ENCODE measurements at places on chromosomes 2 and 18.

DNA sequence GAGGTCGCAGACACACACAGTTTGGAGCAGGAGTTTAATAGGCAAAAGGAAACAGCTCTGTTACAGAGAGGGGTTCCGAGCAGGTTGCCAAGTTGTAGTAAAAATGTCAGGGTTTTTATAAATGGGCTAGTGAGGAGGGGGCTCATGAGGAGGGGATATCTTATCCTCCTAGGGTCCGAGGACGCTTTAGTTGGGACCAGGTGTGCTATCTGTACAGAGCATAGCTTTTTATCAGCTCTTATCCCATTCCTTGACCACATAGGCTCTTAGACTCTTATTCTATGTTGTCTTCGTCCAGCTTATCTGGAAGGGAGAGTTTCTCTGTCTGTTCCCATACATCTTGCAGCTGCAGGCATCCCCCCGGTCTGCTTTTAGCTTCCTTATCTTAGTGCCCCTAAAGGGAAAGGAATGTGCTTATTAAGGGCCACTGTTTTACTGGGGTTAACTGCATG is 44.7 kb downstream of the PDK1 start:
- DNase-seq: no peak

DNA sequence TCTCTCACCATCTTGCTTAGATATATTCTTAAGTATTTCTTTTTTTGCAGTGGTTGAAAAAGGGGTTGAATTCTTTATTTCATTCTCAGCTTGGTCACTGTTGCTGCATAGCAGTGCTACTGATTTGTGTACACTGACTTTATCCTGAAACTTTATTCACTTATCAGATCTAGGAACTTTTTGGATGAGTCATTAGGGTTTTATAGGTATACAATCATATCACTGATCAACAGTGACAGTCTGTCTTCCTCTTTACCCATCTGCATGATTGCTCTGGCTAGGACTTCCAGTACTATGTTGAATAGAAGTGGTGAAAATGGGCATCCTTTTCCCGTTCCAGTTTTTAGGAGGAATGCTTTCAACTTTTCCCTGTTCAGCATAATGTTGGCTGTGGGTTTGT is 6.5 kb downstream of the STARD6 start:
- no peak for DNase-seq

DNA sequence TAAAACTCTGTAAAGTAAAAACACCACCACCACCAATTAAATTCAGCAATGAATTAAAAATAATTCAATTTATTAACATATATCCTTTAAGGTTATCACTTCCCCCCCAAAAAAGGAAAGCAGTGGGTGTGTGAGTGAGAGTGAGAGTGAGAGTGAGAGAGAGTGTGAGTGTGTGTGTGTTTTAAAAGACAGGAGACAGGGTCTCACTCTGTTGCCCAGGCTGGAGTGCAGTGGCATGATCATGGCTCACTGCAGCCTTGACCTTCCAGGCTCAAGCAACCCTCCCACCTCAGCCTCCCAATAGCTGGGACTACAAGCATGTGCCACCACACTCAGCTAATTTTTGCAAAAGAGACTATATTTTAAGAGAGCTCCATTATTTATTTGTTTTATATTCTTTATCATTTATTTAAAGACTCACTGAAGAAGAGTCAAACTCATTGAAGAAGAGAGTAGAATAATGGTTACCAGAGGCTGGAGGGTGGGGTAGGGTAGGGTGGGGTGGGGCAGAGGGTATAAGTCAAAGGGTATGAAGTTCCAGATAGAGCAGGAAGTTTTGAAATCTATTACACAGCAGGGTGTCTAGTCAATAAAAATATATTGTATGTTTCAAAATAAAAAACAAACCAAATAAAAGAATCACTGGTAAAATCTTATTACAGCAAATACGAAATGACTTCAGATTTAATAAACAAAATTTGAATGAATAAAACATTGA is 121.6 kb downstream of the C2orf74 start:
- DNase-seq: no peak

GRCh38 chr2:182302174-182302573 is 124.7 kb downstream of the PDE1A start:
- DNase-seq: peak; percentile 79

GRCh38 chr2:228700638-228701037 is 519.2 kb upstream of the SPHKAP start:
- peak; percentile 75 for DNase-seq

DNA sequence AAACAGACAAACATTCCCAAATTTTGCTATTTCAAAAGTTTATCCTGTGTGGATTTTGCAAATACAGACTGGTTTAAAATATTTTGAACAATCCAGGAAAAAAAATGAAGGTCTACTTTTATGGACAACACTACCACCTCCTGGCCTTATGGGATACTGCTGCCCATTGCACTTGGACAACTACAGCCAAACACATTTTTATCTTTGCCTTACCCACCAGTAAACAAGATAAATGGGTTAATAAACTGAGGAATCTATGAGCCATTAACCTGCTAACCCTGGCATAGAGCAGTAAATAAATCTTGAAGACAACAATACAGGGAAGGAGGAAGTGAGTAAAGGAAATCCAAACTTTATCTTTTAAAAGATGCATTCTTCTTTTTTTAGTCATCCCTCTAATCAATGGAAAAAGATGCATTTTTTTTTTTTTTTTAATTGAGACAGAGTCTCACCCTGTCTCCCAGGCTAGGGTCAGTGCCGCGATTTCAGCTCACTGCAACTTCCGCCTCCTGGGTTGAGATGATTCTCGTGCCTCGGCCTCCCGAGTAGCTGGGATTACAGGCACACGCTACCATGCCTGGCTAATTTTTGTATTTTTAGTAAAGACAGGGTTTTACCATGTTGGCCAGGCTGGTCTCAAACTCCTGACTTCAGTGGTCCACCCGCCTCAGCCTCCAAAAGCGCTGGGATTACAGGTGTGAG is 2.1 kb upstream of the SPIRE1 start:
- DNase-seq: peak; percentile 75

DNA sequence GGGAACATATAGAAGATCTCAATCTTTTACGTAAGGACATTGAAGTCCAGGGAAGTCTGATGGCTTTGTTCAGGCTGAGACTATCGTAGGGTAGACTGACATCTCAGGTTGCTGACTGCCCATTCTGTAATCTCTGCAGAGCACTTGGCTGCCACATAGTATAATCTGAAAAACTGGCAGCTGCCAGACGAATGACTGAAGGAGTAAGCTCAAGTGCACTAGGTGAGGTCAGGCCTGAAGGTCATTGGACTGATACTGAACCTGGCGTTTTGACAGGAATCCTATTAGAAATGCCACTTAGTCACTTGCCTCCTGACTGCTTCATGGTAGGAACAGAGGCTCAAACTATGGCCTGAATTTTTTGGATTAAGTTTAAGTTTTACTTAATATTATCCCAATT is 23.5 kb downstream of the GPD2 start:
- no peak for DNase-seq

GRCh38 chr2:26182887-26183630 is 10.2 kb downstream of the GAREM2 start:
- DNase-seq: no peak

DNA sequence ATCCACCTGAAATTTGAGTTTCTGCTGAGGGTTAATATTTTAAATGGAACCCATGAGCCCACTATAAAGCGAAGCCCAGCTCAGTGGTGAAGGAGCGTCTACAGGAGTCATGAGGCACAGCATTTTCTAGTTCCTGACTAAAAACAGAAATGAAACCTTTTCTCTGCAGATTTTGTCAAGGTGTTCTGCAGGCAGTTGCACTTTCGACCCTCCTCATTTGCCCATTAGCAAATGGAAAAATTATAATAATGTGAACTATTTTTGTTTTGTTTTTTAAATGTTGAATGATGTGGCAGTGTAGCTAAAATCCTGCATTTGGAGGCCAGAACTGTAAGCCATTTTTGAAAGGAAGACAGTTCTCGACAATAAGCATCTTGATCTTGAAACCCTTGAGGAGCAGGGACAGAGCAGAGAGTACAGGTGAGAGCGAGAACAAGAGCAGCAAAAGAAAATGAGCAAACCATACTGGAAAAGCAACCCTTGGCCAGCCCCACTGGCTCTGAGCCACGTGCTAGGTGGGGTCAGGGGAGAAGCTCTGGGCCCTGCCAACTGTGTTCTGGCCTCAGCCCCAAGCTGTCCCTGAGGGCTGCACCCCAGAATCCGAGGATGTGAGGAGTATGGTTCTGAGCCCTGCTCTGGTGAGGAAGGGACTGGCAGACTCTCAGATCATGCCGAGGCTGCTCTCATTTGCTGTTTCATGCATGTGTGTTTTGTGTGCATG is 26.4 kb upstream of the COPS8 start:
- DNase-seq: no peak

GRCh38 chr18:11020877-11021414 is 128.4 kb downstream of the PIEZO2 start:
- DNase-seq: no peak

- no peak for DNase-seq
Observed at GRCh38 chr2:149180226-149180875, 141.9 kb downstream of the LYPD6B start.

DNA sequence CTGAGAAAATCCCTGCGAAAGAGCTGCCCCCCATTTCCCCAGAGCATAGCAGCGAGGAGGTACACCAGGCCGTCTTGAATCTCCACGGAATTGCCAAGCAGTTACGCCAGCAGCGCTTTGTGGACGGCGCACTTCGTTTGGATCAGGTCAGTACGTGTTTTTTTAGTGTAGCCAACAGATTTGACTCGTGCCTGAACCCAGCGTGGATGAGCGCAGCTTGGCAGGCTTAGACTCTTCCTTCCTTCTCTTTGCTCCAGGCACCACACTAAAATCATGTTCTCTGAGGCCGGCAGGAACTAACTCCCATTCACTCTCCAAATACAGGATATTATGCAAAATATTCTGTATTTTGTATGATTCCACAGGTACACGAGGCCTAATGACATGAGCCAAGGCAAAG is 115.3 kb upstream of the ALPP start:
- DNase-seq: no peak

DNA sequence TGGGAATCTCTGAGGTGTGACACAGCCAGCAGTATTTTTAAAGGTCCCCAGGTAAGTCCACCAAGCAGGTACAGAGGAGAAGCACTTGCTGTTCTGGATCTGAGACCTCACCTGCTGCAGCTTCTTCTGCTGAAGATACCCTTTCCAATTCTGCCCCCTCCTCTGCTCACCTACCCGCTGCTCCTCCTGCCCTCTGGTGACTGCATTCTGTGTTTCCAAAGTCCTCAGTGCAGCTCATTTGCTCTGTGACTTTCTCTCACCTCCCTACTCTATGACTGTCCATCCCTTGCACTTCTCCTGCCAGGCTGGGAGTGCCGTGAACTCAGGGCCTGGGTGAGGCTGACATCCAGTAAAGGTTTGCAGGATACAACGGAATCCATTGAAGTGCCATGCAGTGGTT is 205.2 kb upstream of the LYPD1 start:
- no peak for DNase-seq

GRCh38 chr2:172098287-172098649 is 4.4 kb downstream of the DLX2 start:
- DNase-seq: no peak

DNA sequence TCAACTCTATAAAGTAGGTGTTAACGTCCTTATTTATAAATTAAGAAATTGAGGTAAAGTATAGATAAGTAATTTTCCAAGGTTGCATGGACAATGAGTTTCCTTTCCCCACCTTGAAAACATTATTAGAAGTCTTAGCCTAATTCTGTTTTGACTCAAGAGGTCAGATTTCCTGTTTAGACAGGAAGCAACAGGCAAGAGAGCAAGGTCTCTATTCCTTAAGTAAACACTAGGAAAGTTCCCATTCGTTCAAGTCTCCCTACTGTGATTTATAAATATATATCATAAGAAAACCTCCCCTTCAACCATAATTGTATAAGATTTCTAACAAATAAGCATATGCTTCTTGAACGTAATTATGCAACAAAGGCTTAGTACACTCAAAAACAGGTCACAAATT is 40.3 kb downstream of the CLASP1 start:
- no peak for DNase-seq

DNA sequence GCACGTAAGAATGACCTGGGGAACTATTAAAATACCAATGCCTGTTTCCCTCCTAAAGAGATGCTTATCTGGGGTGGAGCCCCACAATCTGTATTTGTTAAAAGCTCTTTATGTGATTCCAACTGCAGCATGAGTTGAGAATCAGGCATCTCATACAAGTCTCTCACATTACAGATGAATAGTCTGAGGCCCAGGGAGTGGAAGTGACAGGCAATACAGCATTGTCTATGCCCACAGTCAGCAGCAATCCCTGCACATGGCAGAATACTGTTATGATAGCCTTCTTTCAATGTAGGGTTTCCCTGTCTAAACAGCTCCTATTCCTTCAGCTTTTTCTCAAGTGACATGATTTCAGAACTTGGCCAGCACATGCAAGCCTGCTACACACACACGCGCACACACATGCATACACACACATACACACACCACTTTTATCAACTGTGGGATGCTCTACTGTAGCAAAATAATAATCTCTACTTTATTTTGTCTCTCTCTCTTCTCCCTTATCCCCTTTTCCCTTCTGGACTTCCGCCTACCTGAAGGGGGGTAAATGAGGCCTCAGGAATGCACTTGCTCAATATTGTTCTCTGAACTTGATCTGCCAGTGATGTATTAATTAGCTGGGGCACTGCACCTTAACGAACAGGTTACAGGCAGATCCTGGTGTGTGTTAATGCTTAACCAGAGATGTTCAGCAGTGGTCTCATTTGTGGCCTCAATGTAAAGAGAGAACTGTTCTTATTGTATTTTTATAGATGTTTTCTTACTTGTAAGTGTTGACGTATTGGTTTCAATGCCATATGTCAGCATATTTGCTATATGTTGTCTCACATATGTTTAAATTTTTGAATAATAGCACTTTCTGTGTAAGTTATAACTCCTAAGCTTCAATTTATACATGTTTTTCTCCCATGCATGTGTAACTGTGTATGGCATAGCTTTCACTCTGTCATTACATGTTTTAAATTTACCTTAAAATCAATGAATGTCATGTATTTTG is 116.0 kb downstream of the SETBP1 start:
- no peak for DNase-seq

DNA sequence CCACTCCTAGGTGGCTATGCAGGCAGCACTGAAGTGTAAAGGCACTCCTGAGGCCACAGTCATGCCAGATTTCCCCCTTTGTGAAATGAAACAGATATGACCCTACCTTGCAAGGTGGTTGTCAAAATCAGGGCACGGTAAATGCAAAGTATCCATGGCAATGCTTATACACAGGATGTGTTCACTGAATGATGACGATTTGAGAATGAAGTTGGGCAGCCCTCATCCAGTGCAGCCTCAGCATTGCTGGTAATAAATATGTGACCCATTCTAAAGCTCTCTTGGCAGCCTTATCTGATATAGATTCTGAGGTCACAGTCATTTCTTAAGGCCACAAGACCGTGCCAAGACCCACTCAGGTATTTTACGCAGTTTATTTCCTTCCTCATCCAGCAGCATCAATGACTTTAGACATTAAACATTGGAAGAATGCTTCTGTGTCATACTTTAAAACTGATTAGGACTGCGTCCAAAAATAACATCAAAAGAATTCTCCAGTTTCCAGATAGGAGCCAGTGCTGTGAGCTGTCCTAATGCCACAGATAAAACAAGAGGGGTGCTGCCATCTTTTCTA is 125.5 kb upstream of the SERTAD2 start:
- peak; percentile 84 for DNase-seq

DNA sequence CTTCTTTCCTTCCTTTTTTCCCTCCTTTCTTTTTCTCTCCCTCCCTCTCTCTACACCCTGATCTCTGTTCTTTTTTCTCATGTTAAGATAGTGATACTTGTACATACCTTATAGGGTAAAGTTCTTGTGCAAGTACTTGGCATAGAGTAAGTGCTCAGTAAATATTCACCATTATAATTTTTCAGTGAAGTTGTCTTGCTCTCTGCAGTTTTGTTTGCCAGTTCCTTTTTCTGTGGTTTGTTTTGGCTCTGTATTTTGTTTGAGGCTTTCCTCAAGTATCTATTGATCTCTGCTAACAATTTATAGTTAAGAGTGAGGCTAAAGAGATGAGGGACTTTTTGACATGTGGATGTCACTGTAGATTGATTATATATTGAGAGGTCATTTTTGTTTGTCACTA is 48.0 kb downstream of the MTX2 start:
- no peak for DNase-seq

Measured in fibroblast of mammary gland (primary cell).